ENCODE measurements at places on chromosomes 4 and X. TPM values are rescaled to one million over a fixed set of nuclear protein-coding genes. Genes with fewer than 3 reads are reported as not detected.

Gene TAF7L
- 0.98 TPM for total RNA-seq

Gene DDIT4L
- total RNA-seq: 17.7 TPM

Gene GLRA2
- total RNA-seq: not detected

Gene GYPB
- not detected for total RNA-seq

Gene TMEM47
- 25.3 TPM for total RNA-seq

Gene FAM47A
- total RNA-seq: not detected

Gene KCTD8
- 1.1 TPM for total RNA-seq

Gene GRIA3
- 10.1 TPM for total RNA-seq

Gene CT45A10
- not detected for total RNA-seq

Gene DTHD1
- not detected for total RNA-seq

Gene ANKRD50
- 22.2 TPM for total RNA-seq

Gene SMIM43
- total RNA-seq: 1.1 TPM

Gene BEND2
- total RNA-seq: not detected

Gene GIMD1
- not detected for total RNA-seq

Gene HTATSF1
- total RNA-seq: 37.5 TPM

Gene NKX6-1
- total RNA-seq: 0.18 TPM

Gene IKBKG
- total RNA-seq: 37.2 TPM

Gene ZNF827
- 16.7 TPM for total RNA-seq

Gene MAP9
- total RNA-seq: 6.5 TPM

Gene COL4A6
- 1.3 TPM for total RNA-seq

Gene CHRDL1
- 1.2 TPM for total RNA-seq

Gene MAD2L1
- total RNA-seq: 36.5 TPM

Gene GPR82
- total RNA-seq: not detected

Gene ASIC5
- total RNA-seq: not detected

Gene CENPVL2
- 0.41 TPM for total RNA-seq

Gene ARFIP1
- total RNA-seq: 55.5 TPM

Data from fibroblast of the aortic adventitia (primary cell).